ENCODE measurements at places on chromosomes 6 and 20.

DNA sequence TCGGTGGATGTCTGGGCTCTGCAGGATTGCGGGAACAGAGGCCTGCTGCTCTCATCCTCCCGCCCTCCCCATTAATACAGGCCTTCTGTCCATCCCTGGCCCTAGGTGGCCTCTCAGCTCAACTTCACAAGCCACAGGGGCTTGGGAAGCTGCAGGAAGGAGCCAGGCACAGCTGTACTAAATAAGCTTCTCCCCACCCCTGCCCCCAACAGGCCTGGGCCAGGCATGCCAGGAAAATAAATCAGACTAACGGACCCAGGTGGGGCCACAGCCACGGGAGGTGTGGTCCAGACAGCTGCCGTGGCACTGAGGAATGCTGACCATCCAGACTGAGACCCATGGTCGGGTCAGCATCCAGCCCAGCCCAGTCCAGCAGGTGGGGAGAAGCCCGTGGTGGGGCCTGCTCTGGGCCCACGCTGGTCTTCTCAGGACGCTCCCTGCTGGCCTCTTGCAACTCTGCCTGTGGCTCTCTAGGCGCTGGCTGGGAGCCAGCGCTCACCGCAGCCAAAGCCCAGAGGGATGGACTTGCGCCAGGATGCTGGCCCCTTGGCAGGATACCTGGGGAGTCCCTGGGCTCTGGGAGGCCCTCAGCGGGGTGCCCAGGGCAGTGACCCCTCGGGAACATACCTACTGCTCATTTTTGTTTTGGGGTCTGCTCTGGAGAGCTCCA lies 8.6 kb upstream of the YTHDF1 start:
- DNase-seq, result no peak

DNA sequence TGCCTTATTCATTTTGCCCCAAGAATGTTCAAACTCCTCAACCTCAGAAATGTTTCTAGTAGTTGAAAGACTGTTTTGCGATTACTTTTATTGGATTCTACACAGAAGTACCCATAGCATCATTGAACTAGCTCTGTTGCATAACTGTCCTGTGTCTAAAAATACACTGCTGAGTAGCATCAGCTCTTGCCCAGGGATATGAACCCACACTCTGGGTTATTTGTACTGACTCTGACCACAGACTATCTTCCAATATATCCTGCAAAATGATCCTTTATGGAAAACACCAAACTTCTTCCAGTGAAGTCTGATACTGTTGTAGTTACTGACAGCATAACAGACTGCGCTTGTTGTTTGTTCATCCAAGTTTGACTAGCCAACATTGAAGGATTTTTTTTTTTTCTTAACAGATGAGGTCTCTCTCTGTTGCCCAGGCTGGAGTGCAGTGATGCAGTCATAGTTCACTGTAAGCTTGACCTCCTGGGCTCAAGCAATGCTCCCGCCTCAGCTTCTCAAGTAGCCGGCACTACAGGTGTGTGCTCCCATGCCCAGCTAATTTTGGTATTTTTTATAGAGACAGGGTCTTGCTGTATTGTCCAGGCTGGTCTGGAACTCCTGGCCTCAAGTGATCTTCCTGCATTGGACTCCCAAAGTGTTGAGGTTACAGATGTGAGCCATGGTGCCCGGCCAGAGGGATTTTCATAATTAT lies 49.9 kb downstream of the TULP4 start:
- no peak for DNase-seq

DNA sequence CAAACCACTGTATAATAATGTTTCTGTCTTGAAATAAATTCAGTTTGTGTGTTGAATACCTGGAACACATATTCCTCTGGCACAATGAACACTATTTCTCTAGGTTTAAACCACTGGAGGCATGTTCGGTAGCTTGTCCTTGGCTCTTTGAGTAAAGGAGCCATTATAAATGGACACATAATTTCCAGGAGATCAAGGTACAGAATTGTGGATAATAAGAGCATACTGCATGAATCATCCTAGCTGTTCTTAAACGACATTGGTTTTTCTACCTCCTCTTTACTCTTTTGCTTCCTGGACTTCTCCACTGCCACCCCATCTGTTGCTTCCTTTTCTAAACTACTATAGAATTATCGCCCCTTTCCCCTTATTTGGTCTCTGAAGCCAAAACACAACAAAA lies 1.2 kb downstream of the CENPW start:
- no peak for DNase-seq

- no peak for DNase-seq
Measured at GRCh38 chr20:707451-708110, 32.0 kb upstream of the SCRT2 start.

DNA sequence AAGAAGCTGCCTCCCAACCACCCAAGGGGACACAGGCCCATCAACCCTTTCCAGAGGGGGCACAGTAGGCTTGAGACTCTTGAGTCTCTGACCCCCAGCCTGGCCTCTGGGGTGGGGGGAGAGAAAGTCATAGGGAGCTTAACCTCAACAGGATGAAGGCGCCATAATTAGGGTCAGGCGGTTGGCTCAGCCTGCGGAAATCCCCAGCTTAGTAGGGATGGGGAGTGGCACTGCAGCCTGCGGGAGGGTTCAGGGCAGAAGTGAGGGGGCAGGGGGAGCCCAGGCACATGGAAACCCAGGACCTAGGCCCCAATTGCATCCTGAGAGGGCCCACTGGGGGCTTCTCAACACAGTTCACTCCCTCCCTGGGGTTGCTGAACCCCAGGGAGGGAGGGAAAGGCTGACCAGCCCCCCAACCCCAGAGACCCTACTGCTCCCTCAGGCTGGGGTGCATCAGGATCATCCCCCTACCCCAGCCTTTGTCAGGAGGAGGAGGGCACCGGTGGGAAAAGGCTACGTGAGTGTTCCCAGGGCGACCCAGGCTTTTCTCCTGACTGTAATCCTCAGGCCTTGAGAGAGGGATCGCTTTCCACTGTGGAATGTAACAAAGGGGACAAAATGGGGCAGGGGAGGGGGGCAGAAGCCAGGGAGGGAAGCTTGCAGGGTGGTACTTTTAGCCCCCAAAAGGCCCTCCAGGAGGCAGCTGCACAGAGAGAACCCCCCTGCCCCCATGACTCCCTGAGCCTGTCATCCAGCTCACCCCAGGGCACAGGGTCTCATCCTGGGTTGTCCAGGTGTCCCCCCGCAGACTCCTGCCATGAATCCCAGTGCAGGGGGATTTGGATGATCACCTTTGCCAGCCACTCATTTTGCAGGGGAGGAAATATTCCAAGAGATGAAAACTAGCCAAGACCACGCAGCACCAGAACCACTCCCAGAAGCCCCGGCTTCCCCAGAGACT lies 46.4 kb downstream of the MRPL14 start:
- no peak for DNase-seq

- no peak for DNase-seq
Measured at GRCh38 chr20:34915749-34916455, 39.5 kb downstream of the ACSS2 start.

DNA sequence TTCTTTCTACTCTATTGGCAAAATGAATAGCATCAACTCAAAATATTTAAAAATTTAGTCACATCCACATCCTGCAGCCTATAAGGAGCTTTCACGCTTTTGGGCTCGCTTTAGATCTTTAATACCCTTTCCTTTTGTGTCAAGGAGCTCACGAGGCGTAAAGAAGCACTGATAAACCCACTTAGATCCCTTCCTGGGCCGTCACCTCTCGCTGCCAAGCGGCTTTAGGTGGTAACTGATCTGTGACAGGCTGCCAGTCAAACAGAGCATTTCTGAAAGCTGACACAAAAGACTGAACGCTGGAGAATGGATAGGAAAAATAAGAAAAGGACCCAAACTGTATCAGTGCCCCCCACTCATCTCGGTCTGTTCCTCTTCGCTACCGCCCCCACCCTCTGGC lies 385.7 kb upstream of the MMS22L start:
- DNase-seq, result no peak

GRCh38 chr6:87848616-87849015 lies 146.6 kb upstream of the AKIRIN2 start:
- DNase-seq, result no peak

GRCh38 chr6:5053864-5054244 lies 31.3 kb upstream of the PPP1R3G start:
- DNase-seq, result no peak

GRCh38 chr20:45833030-45833882 lies at the start of gene SNX21:
Gene SNX21, plus strand, starts transcription at chr20:45833799. Its CDS starts 121 bp downstream, at chr20:45833920.
- DNase-seq, result peak; percentile 90

DNA sequence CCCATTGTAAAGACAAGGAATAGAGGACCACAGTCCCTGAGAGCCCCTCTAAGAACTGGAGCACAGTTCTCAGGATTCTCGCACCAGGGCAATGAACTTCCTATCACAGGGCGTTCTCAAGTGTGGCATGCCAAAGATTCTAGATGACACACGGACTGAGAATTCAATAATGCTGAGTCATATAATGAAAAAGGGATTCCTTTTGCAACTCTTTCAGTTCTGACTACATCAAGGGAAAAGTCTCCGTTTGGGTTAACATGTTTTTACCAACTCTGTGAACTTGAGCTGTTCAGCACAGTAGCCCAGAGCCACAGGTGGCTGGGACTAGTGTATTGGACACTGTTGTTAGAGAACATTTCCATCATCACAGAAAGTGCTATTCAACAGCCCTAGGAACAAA lies 3.4 kb downstream of the MED20 start:
- no peak for DNase-seq

- DNase-seq, result no peak
Measured at GRCh38 chr20:17641520-17641964, 40.5 kb downstream of the RRBP1 start.

DNA sequence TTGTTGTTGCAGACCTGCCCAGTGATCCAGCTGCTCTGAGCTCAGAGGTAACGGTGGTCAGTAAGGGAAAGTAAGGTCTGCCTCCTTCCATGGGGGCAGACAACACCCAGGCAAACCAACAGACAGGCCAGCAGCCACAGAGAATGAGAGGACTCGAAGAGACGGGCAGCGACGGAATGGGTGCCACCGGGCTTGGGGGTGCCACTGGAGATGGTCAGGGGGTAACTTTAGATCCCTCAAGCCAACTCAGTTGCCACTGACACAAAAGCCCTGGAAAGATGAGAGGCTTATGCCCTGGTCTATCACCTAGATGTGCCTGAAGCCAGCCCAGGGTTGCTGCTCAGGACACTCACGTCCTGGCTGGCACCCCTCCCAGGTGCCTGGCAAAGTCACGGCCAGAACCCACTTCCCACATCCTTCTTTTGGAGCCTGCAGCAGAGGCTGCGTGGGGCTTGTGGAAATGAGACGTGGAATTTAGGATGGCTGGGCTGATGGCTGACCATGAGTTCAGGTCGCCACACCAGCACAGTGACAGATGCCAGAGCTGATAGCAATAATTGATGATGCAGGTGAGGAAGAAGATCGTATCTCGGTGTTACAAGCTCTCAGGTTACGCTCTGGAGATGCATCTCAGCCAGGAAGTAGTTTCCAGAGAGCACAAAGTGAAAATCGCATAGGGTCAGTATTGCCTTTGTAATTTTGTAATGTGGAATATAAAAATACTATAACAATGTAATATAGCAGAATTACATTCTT lies 209.1 kb downstream of the SYNDIG1 start:
- DNase-seq, result no peak

DNA sequence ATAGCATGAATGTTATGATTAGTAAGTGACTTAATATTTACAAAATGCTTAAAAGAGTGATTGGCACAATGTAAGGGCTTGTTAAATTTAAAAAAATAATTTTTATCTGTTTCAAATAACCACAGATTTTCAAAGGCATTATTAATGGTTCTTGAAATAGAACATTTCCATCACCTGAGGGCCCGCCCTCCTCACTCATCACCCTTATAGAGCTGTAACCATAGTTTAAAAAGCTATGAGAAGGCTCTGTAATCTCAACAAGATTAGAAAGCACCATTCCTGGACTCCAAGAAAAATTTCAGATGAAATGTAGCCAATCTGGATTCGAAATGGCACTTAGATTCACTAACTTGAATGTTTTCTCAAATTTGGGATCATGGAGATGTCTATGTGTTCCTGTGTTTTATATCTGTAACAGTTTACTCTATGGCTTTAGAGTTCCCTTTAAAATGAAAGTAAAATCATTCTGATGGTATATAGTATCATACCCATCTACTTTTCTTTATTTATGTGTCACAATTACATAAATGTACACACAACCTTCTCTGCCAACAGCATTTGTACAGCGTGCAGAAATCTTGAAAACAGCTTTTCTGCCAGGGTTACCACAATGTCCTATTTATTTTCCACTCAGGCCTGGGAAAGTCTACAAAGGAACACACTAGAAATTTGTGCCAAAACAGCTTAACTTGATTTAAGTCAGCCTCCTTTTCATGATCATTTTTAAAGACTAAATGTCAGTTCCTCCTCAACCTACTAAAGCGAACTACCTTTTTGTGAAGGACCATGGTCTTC lies 207.7 kb downstream of the TBX18 start:
- DNase-seq, result no peak

DNA sequence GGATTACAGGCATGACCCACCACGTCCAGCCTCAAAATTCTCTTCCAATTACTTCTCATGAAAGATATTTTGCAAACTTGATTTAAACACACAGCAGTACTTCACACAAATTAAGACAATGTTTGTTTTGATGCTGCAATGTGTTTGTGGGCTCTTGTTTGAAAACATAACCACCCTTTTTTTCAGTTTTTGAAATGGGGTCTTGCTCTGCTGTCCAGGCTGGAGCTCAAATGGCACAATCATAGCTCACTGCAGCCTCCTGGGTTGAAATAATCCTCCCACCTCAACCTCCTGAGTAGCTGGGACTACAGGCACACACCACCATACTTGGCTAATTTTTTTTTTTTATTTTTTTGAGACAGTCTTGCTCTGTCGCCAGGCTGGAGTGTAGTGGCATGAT lies 31.0 kb downstream of the STAU1 start:
- no peak for DNase-seq

DNA sequence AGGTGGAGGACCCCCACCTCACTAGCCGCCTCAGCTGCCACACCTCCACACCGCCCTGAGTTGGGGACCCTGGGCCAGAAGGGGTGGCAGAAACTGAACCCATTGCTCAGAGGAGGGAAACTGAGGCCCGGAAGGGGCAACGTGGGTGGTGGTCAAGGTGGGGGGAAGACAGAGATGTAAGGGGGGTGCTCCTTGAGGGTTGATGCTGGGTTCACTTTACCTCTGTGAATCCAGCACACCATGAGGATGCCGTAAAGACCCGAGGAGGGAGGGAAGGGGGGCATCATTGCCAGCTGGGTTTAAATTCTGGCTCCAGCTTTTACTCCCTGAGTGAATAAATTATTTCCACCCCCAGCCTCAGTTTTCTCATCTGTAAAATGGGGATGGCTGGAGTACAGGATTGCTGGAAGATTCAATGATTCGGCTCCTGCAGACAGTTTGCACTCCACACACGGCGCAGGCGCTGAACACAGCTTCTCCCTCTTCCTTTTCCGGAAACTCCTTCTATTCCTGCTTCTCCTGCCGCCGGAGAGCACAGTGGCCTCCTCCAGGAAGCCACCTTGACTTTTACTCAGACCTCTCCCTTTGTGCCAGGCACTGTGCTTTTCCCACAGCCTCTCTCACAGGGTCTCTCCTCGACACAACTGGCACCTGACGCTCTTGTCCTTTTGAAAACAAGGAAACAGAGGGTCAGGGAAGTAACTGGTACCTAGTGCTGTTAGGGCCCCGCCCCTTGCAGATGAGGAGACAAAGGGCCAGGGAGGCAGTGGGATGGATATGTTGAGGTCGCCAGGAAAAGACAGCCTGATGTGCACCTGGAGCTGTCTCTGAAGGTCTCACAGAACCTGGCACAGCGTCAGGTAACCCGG lies 59.4 kb downstream of the UBE2V1 start:
- DNase-seq, result no peak

GRCh38 chr20:15332711-15333160 lies 995.3 kb upstream of the FLRT3 start:
- no peak for DNase-seq

GRCh38 chr6:95784869-95785268 lies 207.5 kb downstream of the MANEA start:
- DNase-seq, result no peak

- DNase-seq, result no peak
Measured at GRCh38 chr6:81051952-81052351, 700.5 kb downstream of the TENT5A start.

Measured in inflammatory macrophage (primary cell).